ENCODE measurements at places on chromosomes 16 and 17. TPM values are rescaled to one million over a fixed set of nuclear protein-coding genes. Genes with fewer than 3 reads are reported as not detected.

Gene HP
- total RNA-seq, result not detected

GRCh38 chr16:54697677-54698076, 233.0 kb upstream of the IRX5 start:
- no peaks in the 10 kb centered on the region for H3K4me1 ChIP-seq
- no peak overlapping the region for H3K27ac ChIP-seq
- no peak overlapping the region for H3K4me3 ChIP-seq
- H3K36me3 ChIP-seq, result 0 out of 2 replicates have a peak, but pooled peaks cover 4% of the 10 kb centered on the region
- no peak for DNase-seq
- H3K27me3 ChIP-seq, result no peaks in the 10 kb centered on the region

GRCh38 chr16:88351491-88352101, 31.2 kb upstream of the ZNF469 start:
- H3K4me3 ChIP-seq, result no peak overlapping the region
- no peak overlapping the region for H3K27ac ChIP-seq
- no peaks in the 10 kb centered on the region for H3K27me3 ChIP-seq
- H3K4me1 ChIP-seq, result no peaks in the 10 kb centered on the region

DNA sequence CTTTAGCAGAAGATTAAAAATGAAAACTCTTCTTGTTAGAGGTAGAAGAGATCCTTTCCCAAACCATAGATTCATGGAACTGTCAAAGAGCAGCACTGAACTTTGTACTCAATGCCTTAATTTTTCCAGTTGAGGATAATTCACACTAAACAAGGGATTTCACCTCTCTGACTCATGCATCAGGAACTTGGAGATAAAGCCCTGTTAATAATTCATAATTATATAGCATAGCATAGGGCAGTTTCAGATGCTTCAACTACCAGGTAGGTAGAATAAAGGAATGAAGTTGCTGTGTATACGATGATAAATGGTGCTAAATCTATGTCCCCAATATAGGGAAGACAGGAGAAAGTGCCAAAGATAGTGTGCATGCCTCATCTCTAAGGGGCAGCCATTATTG, 450.4 kb downstream of the MAF start:
- DNase-seq, result no peak
- H3K27me3 ChIP-seq, result no peaks in the 10 kb centered on the region
- H3K4me3 ChIP-seq, result no peak overlapping the region
- no peaks in the 10 kb centered on the region for H3K36me3 ChIP-seq
- no peak overlapping the region for H3K27ac ChIP-seq
- no peaks in the 10 kb centered on the region for H3K4me1 ChIP-seq

- DNase-seq, result no peak
- H3K36me3 ChIP-seq, result no peaks in the 10 kb centered on the region
- no peaks in the 10 kb centered on the region for H3K4me1 ChIP-seq
- no peak overlapping the region for H3K27ac ChIP-seq
Observed at GRCh38 chr17:55612691-55613141, 101.5 kb upstream of the SMIM36 start.

DNA sequence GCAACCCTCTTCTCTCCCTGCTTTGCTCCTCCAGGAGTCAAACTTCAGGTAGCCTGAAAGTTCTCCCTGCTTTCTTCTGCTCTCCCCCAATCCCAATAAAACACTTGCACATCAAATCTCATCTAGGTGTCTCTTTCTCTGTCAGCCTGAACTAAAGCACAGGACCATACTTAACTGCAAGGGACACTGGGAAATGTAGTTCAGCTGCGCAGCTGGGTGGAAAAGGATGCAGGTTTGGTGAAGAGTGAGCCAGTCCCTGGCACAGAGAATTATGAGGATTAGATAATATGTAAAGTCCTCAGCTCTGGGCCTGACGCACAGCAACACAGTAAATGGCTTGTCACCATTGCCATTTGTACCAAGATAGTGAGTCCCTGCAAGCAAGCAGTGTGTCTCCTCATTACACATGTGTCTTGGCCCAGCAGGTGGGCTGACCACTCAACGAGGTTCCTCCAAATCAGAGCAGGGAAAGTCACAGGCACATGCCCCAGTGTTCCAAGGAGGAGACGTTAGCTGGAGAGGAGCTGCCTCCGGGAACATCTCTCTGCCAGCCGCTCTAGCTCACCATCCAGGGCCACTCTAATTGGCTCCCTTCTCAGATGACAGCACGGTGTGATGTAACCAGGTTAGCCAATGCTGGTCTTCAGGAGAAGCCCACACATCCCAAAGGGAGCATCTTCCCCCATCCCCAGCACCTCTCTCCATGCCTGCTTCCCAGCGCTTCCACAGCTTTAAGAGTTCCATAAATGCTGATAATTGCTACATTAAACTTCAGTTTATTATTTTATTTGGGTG, 29.7 kb upstream of the IRX3 start:
- no peak for DNase-seq
- no peak overlapping the region for H3K4me3 ChIP-seq
- H3K36me3 ChIP-seq, result no peaks in the 10 kb centered on the region
- no peaks in the 10 kb centered on the region for H3K27me3 ChIP-seq

DNA sequence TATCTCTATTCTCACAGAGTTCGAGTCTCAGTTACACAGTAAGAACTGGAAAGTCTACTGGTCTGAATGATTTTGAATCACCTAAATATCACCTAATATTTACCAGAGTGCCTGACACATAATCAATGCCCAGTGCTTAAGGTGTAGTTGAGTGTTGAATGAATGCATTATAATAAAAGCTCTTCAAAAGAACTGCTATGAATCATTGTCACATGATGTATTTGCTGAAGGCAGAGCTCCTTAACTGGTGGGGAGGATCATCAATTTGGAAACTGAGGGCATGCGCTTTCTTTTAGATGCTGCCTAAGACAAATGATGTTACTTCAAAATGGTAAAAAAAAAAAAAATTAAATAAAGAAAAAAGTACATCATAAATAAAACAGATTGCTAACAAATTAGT, 359.4 kb upstream of the KIF2B start:
- no peak overlapping the region for H3K4me3 ChIP-seq
- peaks cover 26% of the 10 kb centered on the region for H3K36me3 ChIP-seq
- H3K4me1 ChIP-seq, result no peaks in the 10 kb centered on the region
